Activated CD8-positive, alpha-beta memory T cell treated with anti-CD3 and anti-CD28 coated beads for 24 hours (primary cell): ENCODE measurements at places on chromosomes 7 and 10.

- no peak for DNase-seq
Measured at GRCh38 chr10:62380016-62380415, 5.8 kb downstream of the ZNF365 start.

DNA sequence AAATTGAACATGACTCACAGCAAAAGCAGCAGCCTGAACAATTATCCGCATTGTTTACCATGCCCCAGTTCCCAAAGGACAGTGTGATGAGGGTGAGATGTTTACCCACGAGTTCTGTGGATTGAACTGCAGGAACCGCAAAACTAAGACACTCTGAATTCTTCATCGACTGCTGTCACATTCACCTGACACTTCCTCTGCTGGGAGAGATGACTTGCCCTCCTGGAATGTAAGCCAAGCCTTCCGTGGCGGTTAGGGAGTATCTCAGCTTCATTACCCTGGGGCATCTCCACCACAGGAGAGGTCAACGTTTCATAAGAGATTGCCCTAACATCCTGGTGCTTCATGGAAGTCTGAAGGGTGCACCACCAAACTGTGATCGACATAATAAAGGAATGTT lies 374.6 kb upstream of the ADARB2 start:
- no peak for DNase-seq

- no peak for DNase-seq
Measured at GRCh38 chr10:718143-718700, 28.8 kb upstream of the DIP2C start.

DNA sequence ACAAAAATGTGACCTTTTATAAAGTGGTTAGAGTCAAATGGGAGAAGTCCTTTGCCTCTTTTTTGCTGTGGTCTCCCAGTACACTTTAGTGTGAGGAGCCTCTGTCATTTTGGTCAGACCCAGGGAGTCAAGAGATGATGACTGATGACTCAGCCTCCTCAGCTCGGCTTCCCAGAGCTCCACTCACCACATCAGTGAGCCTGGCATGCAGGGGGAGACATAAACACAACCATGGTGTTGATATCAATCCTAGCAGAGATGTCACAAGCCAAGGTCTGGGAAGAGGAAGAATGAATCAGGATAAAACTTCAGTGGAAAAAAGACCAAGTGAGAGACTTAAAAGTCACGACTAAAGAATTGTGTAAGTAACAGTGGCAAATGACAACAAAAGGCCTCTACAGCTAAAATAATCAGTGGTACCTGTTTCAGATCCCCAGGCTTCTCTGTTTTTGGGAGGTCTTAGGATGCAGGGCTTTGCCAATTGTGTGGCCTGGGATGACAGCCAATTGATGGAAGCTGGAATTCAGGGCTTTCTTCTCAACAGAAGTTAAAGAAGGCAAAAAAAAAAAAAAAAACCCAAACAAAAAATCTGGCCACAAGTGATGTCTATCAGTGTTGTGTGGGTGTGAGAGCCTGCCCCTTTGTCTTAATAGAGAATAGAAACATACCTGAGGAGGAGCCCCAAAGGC lies 50.2 kb downstream of the TFAM start:
- no peak for DNase-seq

DNA sequence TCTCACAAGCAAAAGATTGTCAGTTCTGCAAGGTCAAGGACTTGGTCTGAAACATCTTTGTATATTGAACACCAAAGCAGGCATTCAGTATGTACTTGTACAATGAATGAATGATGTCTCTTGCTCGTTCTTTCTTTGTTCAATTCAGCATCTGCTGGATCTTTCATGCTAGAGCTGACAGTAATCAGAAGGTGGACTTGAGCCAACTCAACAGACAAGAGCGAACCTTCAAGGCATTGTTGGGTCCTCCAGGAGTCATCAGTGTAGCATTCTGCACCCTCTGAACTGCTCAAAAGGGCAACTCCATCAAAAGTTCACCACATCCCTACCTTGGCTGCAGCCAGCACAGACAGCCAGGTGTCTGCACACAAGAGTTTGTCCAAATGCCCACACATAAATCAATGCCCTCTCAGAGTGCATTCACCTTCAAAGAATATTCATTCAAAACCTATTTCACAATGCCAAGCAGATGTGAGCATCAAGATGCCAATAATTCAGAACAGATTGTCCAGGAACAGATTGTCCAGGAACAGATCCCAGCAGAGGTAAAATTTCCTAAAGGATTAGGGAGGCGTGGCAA lies 386.7 kb downstream of the CALN1 start:
- no peak for DNase-seq

GRCh38 chr7:29609162-29610037 lies 45.8 kb downstream of the PRR15 start:
- DNase-seq = no peak

- DNase-seq = no peak
Measured at GRCh38 chr10:15241306-15241705, 72.8 kb upstream of the NMT2 start.

DNA sequence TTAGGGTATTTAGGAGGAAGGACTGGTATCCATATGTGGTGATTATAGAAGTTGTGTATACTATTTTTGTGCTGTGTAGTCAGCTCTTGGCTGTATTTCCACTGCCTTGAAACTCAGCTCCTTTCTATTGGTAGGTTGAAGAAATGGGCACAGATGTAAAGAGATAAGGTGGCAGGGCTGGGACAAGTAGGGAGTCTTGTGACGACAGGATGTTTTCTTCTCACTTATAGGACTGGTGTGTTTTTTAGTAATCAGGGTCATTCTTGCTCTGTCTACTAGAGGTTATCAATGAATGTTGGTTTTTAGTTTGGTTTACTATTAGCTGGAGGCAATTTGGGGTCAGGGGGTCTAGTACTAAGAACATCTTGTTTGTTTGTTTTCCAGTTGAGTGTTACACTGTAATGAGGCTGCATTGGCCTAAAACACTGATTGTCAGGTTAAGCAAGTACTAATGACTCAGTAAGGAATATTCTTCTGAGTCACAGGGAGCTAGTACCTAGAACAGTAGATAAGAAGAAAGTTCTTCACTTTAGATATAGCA lies 11.8 kb downstream of the UBN2 start:
- no peak for DNase-seq
